ENCODE measurements at places on chromosomes 2 and 18. TPM values are rescaled to one million over a fixed set of nuclear protein-coding genes. Genes with fewer than 3 reads are reported as not detected.
A peak's percentile ranks its signal among the peaks of the same experiment; 100 is the strongest.

Gene RTP5
- not detected for total RNA-seq

Gene MTCL1
- total RNA-seq, result 22.1 TPM

Gene SERPINB7
- total RNA-seq, result not detected

Gene IL1RL1
- total RNA-seq, result 0.23 TPM

Gene MAT2A
- 267 TPM for total RNA-seq

Gene REL
- total RNA-seq, result 15.4 TPM

Gene RFX8
- not detected for total RNA-seq

Gene CXCR4
- total RNA-seq, result 454 TPM

Gene VWA3B
- 0.64 TPM for total RNA-seq

Gene MC2R
- total RNA-seq, result not detected

Gene RGPD4
- 0.07 TPM for total RNA-seq

Gene MPP4
- not detected for total RNA-seq

Gene DPP10
- 8.2 TPM for total RNA-seq

DNA sequence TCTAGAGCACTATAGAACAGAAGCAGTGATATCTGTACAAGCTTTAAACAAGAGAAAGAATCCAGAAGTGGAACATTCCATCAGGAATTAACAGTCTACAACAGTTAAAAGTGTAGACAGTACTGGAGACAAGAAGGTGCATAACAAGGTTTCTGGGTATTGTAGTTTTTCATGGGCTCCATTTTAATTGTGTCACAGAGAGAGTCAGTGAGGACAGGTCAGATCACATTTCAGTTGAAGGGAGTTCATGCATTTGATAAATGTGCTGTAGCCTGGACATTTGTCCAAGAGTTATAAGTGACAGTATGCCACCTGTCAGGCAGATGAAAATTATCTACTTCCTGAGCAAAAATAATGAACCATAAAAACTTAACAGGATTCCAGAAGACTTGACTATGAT is 328.6 kb downstream of the CNTNAP5 start:
- no peaks in the 10 kb centered on the region for H3K36me3 ChIP-seq
- no peaks in the 10 kb centered on the region for H3K4me1 ChIP-seq
- H3K27ac ChIP-seq, result no peak overlapping the region

DNA sequence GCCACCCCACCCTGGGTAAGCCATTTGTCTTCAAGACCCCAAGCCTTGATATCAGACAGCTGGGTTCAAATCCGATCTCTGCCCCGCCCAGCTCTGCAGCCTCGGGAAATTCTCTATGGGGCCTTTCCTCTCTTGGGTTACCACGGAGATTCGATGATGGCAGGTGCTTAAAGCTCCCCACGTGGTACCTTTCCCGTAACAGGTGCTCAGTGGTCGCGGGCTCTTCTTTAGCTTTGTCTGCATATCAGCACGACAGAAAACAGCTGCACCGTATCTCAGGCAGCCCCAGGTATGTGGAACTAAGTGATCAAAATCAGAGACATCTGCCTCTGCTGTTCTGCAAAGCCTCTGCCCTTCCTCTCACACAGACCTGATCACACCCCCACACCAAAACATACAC is 37.4 kb downstream of the TTC32 start:
- H3K36me3 ChIP-seq, result no peaks in the 10 kb centered on the region
- DNase-seq, result no peak
- H3K4me3 ChIP-seq, result no peak overlapping the region

GRCh38 chr2:46216213-46216612 is 81.0 kb upstream of the EPAS1 start:
- DNase-seq, result no peak
- H3K4me1 ChIP-seq, result no peaks in the 10 kb centered on the region
- H3K36me3 ChIP-seq, result no peaks in the 10 kb centered on the region

GRCh38 chr2:27636766-27637165 is 7.9 kb downstream of the GPN1 start:
- H3K36me3 ChIP-seq, result peaks cover 93% of the 10 kb centered on the region
- H3K4me1 ChIP-seq, result no peaks in the 10 kb centered on the region
- no peak overlapping the region for H3K4me3 ChIP-seq
- no peaks in the 10 kb centered on the region for H3K27me3 ChIP-seq
- DNase-seq, result no peak

GRCh38 chr2:6008186-6008585 is 316.0 kb downstream of the SOX11 start:
- no peaks in the 10 kb centered on the region for H3K36me3 ChIP-seq
- H3K4me3 ChIP-seq, result no peak overlapping the region
- DNase-seq, result no peak
- no peaks in the 10 kb centered on the region for H3K27me3 ChIP-seq
- no peak overlapping the region for H3K27ac ChIP-seq
- H3K4me1 ChIP-seq, result no peaks in the 10 kb centered on the region

DNA sequence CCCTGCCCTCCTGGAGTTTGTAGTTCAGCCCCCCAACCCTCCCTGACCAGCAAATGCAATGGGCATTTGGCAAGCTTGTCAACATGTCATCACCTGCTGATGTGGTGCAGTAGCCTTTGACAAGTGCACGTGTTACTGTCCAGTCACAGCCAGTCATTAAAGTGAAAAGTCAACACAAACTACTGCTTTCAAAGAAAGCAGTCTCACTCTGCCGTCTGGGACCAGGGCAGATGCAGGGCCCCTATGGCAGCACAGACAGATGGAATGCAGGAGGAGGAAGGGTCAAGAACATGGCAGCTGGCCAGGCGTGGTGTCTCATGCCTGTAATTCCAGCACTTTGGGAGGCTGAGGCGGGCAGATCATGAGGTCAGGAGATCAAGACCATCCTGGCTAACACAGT is 222.4 kb upstream of the OSR1 start:
- no peaks in the 10 kb centered on the region for H3K4me1 ChIP-seq
- no peaks in the 10 kb centered on the region for H3K27me3 ChIP-seq
- H3K36me3 ChIP-seq, result no peaks in the 10 kb centered on the region
- H3K27ac ChIP-seq, result no peak overlapping the region
- no peak overlapping the region for H3K4me3 ChIP-seq

- DNase-seq, result peak; percentile 3
- H3K27me3 ChIP-seq, result no peaks in the 10 kb centered on the region
- H3K27ac ChIP-seq, result no peak overlapping the region
- no peak overlapping the region for H3K4me3 ChIP-seq
Observed at GRCh38 chr2:37367984-37368383, 23.6 kb downstream of the QPCT start.

DNA sequence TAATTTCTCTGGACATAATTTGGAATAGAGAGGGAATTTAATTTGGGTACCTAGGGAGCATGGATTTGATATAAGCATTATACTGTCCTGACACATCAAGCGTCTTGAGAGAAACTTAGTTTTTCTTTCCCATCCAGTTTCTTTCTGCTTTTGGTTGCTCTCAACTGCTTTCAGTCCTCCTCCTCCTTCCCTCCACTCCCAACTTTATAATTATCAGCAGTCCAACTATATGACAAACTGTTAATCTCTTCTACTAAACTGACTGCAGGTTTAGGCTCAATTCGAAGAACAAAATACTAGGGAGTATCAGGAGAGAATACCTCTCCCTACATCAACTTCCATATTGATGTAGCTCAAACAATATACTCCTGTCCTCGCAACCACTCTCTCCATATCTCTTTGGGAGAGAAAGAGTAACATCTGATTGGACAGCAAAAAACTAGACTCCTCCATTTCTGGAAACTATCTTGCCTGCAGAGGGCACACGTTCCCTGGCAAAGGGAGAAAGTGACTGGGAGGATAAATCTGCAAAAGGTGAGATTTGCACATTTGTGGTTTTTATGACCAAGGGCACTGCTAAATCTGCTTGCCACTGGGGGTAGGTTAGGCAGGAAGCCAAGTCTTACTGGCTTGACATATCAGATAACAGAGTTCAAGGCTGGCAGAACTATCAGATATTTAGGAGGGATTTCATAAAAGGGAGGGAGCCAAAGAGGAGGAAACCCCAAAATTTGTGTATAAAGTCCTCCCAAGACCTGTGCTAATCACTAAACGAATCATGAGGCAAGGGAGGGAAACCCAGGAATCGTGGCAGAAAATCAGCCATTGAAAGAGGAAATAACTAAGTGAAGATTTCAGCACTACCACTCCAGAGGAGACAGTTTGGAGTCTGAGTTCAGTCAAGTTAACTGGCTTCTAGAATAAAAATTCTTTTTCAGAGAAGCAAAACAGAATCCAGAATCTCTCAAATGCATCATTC is 40.0 kb downstream of the ICA1L start:
- no peaks in the 10 kb centered on the region for H3K27me3 ChIP-seq
- DNase-seq, result peak; percentile 73
- no peak overlapping the region for H3K4me3 ChIP-seq
- no peaks in the 10 kb centered on the region for H3K4me1 ChIP-seq
- H3K36me3 ChIP-seq, result no peaks in the 10 kb centered on the region
- no peak overlapping the region for H3K27ac ChIP-seq

GRCh38 chr2:67671464-67672450 is 274.6 kb downstream of the ETAA1 start:
- H3K27ac ChIP-seq, result no peak overlapping the region
- DNase-seq, result no peak
- H3K4me3 ChIP-seq, result no peak overlapping the region
- no peaks in the 10 kb centered on the region for H3K4me1 ChIP-seq

DNA sequence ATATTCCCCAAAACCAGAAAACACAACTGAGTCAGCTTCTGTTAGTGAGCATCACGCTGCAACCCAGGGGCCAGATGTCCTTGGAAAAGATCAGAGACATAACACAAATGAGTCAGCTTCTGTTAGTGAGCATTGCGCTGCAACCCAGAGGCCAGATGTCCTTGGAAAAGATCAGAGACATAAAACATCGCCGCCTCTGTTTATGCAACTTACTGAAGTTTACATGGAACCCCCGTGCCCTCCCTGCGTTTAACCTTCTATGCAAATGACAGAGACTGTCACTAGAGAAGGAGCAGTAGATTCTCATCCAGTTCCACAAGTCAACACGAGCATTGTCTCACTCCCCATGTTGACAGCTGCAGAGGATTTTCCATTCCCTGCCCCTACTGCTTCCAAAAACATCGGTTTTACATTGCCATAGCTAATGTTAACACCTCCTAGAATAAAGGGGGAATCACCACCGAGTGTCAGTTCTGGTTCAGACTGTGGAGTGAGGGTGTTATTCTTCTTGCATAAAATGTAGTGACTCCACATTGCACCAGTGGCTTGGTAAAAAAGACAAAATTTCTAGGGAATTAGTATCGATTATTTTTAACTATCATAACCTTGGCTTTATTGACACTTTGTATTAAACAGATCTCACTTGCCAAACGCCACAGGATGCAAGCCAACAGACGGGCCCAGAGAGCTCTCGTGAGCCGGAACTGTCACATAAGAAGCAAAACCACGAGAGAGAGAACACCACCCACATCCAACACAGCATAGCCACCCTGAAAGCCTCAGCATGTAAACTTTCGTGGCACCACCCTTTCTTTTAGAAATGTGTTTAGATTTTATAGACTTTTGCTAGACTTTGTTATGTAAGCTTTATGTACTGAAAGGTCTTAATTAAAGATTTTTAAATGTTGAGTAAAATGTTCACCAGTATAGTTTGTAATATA is 87.7 kb downstream of the SH3YL1 start:
- H3K4me3 ChIP-seq, result no peak overlapping the region
- DNase-seq, result no peak
- no peaks in the 10 kb centered on the region for H3K27me3 ChIP-seq
- no peaks in the 10 kb centered on the region for H3K4me1 ChIP-seq
- H3K36me3 ChIP-seq, result no peaks in the 10 kb centered on the region

DNA sequence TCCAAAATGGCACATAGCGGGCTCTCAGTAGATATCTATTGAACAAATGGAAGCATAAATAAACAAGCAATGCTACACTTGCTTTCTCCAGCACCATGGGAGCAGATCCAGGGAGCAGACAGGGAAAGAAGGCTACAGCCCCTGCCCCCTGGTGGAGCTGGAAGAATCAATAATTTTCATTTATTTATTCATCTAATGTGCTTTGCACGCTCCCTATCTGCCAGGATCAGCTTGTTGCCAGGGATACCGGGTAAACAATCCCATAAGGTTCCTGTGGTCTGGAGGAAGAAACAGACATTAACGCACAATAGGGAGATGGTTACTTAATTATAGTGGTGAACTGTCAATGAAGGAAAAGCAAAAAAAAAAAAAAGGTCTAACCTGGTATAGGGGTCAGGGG is 40.1 kb upstream of the CLASP1 start:
- no peak overlapping the region for H3K27ac ChIP-seq
- H3K4me1 ChIP-seq, result no peaks in the 10 kb centered on the region
- DNase-seq, result no peak
- H3K4me3 ChIP-seq, result no peak overlapping the region

GRCh38 chr2:60565472-60565871 is 12.0 kb upstream of the BCL11A start:
- no peaks in the 10 kb centered on the region for H3K4me1 ChIP-seq
- no peaks in the 10 kb centered on the region for H3K36me3 ChIP-seq
- H3K27ac ChIP-seq, result no peak overlapping the region
- DNase-seq, result no peak
- no peak overlapping the region for H3K4me3 ChIP-seq

- no peak overlapping the region for H3K27ac ChIP-seq
- H3K4me1 ChIP-seq, result peaks cover 7% of the 10 kb centered on the region
- no peaks in the 10 kb centered on the region for H3K27me3 ChIP-seq
- no peak for DNase-seq
- peaks cover 10% of the 10 kb centered on the region for H3K36me3 ChIP-seq
- H3K4me3 ChIP-seq, result no peak overlapping the region
Observed at GRCh38 chr2:69099541-69099940, 86.6 kb downstream of the ANTXR1 start.

- H3K36me3 ChIP-seq, result no peaks in the 10 kb centered on the region
- H3K4me3 ChIP-seq, result no peak overlapping the region
- no peaks in the 10 kb centered on the region for H3K27me3 ChIP-seq
- peaks cover 6% of the 10 kb centered on the region for H3K4me1 ChIP-seq
- H3K27ac ChIP-seq, result no peak overlapping the region
- DNase-seq, result no peak
Observed at GRCh38 chr2:58042486-58042970, 4.1 kb upstream of the VRK2 start.

GRCh38 chr18:76281565-76281964 is 213.5 kb downstream of the ZNF516 start:
- no peaks in the 10 kb centered on the region for H3K27me3 ChIP-seq
- DNase-seq, result no peak
- no peaks in the 10 kb centered on the region for H3K36me3 ChIP-seq
- H3K4me3 ChIP-seq, result no peak overlapping the region

DNA sequence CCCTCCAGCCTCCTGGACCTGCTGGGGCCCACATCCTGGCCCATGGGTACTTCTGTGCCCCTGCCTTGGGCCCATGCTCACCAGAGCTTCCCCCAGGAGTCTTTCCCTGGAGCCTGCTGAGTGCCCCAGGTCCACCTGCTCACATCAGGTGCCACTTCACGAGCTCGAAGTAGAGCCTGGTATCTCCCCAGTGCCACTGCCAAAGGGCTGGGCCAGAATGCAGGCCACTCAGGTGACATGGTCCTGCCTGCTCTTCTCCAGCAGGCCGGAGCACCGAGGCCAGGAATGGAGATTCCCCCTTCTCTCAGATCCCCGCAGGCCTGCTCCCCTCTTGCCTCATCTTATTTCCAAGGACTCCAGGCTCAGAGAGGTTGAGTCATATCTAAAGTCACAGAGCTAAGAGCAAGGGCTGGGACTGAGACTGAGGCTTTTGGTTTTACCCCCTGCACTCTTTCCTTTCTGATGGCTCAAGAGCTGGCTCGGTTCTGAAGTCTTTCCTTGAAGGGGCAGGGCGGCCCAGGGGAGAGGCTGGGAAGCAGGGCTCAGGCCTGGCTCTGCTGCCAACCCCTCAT is 79.2 kb downstream of the HS1BP3 start:
- no peaks in the 10 kb centered on the region for H3K4me1 ChIP-seq
- no peaks in the 10 kb centered on the region for H3K27me3 ChIP-seq
- DNase-seq, result no peak
- H3K27ac ChIP-seq, result no peak overlapping the region
- H3K4me3 ChIP-seq, result no peak overlapping the region
- H3K36me3 ChIP-seq, result no peaks in the 10 kb centered on the region
